Stimulated activated CD8-positive, alpha-beta memory T cell treated with anti-CD3 and anti-CD28 coated beads, Interleukin-2, amount 100 ng/mL, for 1 hour (primary cell): ENCODE measurements at places on chromosomes 7 and 10.

DNA sequence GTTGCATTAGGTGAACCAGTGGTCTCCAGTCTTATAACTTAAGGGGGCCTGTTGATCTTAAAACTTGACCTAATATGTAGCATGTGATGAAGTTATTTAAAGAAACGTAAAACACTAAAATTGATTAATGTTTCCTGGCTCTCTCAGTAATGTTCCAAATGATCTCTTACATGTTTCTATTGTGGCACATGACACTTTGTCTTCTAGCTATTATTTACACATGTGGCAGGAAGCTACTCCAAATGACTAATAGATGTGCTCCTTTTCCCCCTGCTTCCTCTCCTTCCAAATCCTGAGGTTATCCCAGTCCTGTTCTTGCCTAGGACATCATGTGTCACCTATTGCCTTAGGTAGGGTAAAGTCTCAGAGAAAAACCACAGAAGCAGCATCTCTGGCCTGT lies 89.4 kb downstream of the FAS start:
- DNase-seq: no peak

DNA sequence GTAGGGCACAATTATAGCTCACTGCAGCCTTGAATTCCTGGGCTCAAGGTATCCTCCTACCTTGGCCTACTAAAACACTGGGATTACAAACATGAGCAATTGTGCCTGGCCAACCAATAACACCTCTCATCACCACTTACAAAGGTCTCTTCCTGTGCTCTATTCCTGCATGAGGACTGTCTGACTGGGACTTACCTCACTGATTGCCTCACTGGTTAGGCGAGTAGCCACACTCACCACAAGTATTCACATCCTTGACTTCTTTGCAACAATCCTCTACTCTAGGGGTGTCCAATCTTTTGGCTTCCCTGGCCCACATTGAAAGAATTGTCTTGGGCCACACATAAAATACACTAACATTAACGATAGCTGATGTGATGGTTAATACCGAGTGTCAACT lies 22.6 kb upstream of the PDIA4 start:
- no peak for DNase-seq

DNA sequence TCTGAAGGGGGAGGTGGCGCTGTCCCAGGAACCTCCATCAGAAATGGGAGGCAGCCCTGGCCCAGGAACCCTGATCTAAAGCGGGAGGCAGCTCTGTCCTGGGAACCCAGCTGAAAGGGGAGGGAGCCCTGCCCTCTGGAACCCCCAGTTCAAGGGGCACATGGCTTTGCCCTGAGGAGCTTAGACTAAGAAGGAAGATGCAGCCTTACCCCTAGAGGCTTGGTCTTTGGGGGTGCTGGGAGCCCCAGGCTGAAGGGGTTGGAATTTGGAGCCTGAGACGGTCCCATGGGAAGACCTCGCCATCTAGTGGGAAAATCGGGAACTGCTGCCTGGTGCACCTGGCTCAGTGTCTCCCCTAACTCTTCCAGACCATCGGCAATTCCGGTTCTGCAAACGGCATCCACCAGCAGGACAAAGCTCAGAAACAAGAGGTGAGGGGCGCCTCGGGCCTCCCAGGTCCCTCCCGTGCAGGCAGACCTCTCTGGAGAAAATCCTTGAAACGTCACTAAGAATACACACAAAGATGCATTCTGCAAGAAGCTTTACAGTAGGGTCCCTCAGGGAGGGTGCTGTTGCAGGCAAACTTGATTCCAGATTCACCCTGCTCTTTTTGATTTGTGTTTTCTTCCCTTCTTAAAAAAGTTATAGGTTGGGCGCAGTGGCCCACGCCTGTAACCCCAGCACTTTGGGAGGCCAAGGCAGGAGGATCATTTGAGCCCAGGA lies 52.4 kb upstream of the GTF2IRD1 start:
- DNase-seq: peak; percentile 52

DNA sequence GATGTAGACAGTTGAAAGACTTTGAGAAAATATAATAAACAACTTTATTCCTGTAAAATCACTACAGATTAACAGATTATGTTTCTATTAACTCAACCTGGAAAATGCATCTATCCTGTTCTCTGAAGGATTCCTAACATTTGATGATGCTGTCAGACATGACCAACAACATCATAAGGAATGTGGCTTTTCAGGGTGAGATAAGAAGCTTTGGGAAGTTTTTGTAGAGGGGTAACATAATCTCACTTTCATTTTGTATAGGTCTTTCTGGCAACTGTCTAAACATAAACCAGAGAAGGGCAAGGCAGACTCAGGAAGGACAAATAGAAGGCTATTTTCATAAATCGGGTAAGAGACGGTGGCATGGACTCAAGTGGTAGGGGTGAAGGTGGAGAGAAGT lies 112.2 kb downstream of the TES start:
- no peak for DNase-seq

- DNase-seq: no peak
Measured at GRCh38 chr10:12945690-12946359, 55.7 kb downstream of the CCDC3 start.

- no peak for DNase-seq
Measured at GRCh38 chr7:21844742-21845141, 101.0 kb downstream of the CDCA7L start.

- DNase-seq: no peak
Measured at GRCh38 chr7:19442016-19442785, 266.6 kb downstream of the POLR1F start.

GRCh38 chr7:139417478-139417877 lies 57.8 kb downstream of the LUC7L2 start:
- no peak for DNase-seq

DNA sequence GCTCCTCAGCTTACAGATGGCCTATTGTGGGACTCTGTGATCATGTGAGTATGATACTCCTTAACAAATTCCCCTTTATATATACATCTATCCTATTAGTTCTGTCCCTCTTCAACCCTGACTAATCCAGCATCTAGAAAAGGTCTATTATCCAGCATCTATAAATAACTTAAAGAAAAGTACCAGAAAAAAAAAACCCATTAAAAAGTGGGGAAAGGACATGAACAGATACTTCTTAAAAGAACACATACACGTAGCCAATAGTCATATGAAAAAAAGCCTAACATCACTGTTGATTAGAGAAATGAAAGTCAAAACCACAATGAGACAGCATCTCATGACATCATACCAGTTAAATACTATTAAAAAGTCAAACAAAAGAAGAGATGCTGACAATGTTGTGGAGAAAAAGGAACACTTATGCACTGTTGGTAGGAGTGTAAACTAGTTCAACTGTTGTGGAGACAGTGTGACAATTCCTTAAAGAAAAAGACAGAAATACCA lies 549.5 kb upstream of the GRM3 start:
- no peak for DNase-seq

DNA sequence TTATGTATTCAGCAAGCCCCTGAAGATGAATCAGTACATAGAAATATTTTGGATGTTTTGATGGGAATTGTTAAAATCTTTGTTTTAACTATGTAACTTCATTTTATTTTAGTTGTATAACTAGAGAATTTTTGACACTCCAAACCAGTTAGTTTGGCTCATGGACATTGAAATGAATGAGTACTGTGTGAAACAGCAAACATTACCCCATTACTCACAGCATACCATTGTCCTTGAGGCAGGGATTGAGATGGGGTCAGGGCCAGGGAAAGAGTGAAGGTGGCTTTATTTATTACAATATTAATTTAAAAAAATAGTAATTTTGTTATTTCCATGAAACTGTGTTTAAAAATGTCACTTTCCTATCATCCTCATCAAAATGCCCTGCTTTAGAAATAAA lies 4.8 kb upstream of the BMPER start:
- no peak for DNase-seq

DNA sequence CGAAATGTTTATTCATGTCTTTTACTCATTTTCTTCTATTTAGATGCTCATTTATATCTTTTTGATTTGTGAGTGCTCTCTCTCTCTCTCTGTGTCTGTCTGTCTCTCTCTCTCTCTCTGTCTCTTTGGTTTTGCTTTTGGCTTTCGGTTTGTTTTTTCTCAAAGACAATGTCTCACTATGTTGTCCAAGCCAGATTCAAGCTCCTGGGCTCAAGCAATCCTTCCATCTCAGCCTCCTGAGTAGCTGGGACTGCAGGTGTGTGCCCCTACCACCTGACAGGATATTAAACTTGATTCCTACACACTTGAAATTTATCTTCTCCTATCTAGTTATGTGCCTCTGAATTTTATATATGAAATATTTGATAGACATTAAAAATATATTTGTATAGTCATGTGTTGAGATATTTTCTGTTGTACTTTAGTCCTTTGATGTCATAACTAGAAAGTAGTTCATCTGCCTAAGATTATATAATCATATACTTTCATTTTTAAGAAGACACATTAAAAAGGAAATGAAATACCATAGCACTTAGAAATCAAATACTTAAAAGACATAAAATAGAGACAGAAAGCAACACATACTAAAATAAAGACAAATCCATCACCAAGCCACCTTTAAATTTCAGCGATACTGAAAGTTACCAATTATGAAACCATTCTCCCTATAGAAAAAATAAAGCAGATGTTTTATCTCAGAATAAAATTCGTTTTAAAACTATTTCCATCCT lies 68.1 kb upstream of the SFMBT2 start:
- DNase-seq: no peak

GRCh38 chr7:12540850-12541249 lies 29.7 kb upstream of the SCIN start:
- no peak for DNase-seq

- no peak for DNase-seq
Measured at GRCh38 chr10:51002469-51002868, 71.8 kb upstream of the PRKG1 start.

- no peak for DNase-seq
Measured at GRCh38 chr10:125584954-125585353, 98.0 kb downstream of the TEX36 start.

- no peak for DNase-seq
Measured at GRCh38 chr10:51439645-51440044, 259.8 kb downstream of the CSTF2T start.

GRCh38 chr10:74194545-74194944 lies 43.5 kb downstream of the ADK start:
- no peak for DNase-seq
